Esophagus squamous epithelium (tissue), 5 donors: ENCODE measurements at places on chromosomes 11 and 22.

DNA sequence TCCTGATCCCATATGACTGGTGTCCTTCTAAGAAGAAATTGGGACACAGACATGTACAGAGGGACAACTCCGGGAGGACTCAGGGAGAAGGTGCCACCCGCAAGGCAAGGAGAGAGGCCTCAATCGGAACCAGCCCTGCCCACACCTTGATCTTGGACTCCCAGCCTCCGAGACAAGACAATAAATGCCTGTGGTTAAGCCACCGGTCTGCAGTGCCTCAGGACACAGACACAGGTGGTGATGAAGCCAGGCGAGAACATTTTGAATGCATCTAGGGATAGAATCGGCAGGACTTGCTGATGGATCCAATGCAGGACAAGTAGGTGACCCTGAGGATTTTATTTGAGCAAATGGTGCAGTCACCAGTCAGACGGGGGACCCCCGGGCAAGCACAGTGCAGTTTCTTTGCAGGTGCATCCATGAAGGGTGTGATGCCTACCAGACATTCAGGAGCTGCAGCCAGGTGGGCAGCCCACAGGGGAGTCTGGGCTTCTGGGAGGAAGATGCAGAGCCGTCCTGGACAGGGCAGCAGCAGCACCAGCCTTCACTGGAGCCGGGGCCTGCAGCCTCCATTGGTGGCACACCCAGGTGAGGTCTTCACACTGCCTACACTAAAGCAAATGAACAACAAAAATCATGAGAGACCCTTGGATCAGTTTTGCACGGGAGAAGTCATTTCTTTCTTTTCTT lies 20.2 kb upstream of the SEPTIN5 start:
- DNase-seq: no peak

- no peak for DNase-seq
Measured at GRCh38 chr11:21169639-21170038, 500.3 kb downstream of the NELL1 start.

- no peak for DNase-seq
Measured at GRCh38 chr22:47267513-47268282, 505.2 kb downstream of the TBC1D22A start.

GRCh38 chr22:32219026-32219425 lies 14.2 kb upstream of the RFPL2 start:
- DNase-seq: no peak

DNA sequence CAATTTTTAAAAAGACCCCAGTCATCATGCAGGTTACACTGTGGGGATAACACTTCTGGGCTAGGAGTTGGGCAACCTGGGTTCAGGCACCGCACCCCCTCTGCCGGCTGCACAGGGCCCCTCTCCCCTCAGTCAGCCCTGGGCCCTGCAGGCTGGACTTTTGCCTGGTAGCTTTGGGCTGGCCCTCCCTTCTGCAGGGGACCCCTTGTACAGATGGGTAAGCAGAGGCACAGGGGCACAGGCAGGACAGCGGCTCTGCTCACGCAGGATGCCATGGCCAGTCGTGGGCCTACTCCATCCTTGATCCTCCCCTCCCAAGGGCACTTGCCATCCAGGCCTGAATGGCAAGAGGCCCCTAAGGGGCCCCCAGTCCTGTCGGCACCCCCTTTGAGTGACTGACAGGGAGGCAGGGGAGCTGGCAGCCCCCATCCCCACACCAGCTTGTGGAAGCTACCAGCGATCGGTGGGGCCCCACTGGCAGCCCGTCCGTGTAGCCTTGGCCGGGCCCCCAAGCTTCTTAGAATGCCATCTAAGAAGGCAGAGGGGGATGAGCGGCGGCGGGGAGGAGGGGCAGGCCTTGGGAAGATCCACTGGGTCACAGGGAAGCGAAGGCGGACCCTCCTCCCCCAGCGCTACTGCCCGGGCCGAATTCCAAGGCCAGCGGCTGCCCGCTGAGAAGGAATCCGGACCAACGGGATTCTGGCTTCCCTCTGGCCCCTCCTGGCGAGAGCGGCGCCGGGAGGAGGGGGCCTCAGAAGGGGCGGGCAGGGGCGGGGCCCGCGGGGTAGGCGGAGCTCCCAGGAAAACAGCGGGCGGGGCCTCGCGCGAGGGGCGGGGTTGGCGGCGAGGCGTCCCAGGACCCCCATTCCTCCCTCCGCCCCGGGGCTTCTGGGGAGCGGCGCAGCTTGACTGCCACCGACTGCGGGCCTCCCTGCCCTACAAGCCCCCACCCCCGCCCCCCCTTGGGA lies 6.8 kb upstream of the CHKA start:
- no peak for DNase-seq

- no peak for DNase-seq
Measured at GRCh38 chr22:21739828-21740377, 4.3 kb upstream of the YPEL1 start.

DNA sequence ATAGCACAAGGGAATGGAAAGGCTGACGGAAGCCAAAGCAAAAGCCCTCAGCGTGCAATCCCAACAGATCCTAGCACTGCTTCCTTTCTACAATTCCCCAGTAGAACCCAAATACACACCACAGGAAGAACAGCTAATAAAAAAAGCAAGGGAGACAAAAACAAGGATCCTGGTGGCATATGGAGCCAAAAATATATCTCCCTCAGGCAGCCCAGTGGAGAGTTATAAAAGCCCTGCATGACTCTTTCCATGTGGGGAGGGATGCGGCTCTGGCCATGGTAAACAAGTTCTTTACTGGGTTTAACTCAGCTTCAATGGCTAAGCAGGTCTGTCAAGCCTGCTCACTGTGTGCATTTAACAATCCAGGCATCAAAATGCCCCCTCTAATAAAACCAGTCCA lies 88.1 kb downstream of the PIWIL4 start:
- DNase-seq: no peak

DNA sequence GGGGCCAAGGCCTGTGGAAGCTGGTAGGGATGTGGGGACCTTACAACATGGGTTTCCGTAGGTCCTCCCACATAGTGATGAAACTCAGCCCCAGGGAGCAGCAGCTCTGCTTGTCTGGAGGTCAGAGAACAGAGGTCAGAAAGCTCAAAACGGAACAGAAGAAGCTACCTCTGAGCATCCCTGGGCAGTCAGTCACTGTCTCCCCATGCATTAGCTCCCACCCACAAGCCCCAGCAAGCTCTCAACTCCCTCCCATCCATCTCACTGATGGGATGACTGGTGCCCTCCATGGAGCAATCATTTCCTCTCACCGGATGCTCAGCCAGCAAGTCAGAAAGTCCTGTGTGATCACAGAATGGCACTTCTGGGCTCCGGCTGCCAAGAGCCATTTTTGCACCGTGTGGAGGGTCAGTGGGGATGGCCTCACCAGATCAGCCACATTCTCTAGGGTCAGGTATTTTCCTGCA lies 1.9 kb downstream of the TPP1 start:
- DNase-seq: no peak

GRCh38 chr22:44357296-44357965 lies 44.7 kb upstream of the SHISAL1 start:
- DNase-seq: no peak

DNA sequence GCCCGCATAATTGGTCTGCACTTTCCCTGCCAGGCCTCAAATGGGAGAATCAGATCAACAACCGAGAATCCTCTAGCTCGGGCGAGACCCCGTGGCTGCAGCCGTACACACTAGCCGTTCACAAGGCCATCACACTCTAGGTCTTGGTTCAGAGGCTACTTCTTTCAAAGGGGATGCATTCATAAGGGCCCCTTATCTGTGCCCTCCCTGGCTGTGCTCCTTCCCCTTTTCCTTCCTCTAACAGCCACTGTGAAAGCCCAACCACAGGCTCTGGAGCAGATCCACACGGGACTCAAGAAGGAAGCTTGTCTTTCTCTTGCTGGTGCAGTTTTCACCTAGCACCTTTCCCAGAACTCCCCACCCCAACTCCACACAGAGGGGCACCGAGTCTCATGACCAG lies 24.5 kb downstream of the SMIM38 start:
- DNase-seq: no peak

DNA sequence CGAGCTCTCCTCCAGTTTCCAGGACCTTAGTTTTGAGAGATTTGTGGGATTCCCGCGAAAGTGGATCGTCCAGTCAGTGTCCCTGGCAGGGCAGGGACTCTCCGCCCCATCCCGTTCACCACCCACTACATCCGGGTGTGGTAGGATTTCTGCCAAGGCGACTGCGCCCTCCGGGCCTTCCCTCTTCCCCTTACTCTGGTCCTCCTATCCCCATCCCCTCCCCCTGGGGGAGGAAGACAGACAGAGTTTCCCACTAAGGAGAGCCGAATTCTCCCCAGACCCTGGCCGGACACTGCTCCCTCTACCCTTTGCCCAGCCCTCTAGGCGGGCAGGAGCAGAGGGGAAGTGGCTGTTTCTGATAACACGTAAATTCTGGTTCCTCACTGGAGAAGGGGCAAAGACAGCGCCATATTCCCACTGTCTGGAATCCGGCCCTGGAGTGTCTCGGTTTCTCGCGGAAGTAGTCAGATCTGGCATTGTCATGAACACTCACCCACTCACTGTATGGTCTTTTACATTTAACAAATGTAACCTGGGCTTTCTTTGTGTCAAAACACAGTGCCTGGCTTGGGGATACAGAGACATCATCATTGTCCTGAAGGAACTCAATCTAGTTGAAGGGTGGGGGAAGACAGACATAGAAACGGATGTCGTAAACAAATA lies 1.1 kb upstream of the NECTIN1 start:
- no peak for DNase-seq

GRCh38 chr11:114562166-114562916 lies 2.7 kb upstream of the NXPE1 start:
- no peak for DNase-seq

- no peak for DNase-seq
Measured at GRCh38 chr22:28172892-28173670, 254.0 kb upstream of the PITPNB start.

DNA sequence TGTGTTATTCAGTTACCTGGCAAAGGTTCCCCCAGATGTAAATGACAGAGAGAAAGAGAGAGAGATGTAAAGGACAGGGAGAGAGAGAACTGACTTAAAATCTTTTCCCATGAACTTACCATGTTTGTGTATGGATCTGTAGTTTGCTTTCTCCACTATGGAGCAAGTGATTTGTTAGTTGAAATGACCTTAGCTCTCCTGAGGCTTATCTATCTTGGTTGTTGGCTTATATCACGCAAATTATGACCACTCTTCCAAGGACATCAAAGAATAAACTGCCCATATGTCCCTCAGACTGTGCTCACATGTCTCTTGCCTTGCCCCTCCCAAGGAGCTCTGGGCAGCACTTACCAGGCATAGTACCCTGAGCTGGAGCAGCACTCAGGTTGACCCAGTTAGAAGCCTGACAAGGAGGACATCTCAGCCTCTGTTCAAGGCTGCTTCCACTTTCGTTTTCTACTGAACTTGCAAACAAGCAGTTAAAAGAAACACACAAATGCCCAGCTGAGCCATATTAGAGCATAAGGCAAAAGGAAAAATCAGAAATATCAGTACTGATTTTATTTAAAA lies 95.3 kb upstream of the RCN1 start:
- no peak for DNase-seq

DNA sequence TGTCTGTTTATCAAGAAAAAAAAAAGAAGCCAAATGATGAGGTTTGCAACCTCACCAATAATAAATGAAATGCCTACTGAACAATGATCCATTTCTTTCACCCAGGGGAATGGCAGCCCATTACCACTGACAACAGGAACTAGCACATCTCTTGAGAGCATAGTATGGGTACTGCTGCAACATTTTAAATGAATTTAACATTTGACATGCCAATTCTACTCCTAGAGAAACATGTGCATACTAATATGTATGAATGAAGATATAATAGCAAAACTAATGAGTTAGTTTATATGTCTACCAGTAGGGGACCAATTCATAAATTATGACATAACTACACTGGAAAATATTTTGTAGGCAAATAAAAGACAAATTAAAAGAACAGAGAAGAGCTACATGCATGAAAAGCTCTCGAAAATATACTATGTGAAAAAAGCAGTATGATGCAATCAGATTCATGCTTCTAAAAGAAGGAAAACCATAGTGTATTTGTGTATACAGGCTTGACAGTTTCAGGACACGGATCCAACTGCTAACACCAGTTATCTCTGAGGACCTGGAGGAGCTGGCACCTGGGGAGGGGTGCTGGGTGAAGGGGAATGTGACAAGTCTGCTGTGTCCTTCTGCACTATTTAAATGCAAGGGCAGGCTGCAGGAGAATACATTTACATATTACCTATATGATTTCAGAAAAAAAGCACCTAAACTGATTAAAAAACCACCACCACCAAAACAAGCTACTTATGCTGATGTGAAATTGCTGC lies 6.9 kb downstream of the SMCO4 start:
- DNase-seq: no peak

- no peak for DNase-seq
Measured at GRCh38 chr22:47996446-47996857, 1234.0 kb downstream of the TBC1D22A start.

- DNase-seq: no peak
Measured at GRCh38 chr11:66567787-66568123, 651 bp downstream of the CTSF start.

DNA sequence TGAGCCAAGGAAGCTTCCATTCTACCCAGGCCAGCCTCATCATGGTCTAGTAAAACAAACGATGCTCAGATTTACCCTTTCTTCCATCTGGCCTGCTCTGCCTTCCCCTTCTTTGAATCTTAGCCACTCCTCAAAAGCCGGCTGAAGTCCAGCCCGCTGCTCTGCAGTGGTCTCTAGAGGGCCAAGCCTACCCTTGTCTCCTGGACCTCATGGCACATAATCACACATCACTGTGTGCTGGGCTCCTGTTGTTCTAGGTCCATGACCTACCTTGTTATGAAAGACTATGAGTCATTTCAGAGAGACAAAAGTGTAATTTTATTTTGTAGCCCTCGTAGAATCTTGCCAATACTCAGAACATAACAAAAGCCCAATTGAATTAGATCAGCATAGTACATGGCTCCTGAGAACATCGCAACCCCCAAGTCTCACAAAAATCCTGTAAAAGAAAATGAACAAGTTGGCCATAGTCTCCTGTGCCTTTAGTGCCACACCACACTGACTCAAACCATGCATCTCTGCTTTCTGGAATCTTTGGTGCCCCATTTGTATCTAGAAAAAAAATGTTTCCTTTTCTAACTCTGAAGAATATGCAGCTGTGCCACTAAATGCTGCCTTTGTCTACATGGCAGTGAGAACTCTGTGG lies 192.7 kb downstream of the OPCML start:
- no peak for DNase-seq

DNA sequence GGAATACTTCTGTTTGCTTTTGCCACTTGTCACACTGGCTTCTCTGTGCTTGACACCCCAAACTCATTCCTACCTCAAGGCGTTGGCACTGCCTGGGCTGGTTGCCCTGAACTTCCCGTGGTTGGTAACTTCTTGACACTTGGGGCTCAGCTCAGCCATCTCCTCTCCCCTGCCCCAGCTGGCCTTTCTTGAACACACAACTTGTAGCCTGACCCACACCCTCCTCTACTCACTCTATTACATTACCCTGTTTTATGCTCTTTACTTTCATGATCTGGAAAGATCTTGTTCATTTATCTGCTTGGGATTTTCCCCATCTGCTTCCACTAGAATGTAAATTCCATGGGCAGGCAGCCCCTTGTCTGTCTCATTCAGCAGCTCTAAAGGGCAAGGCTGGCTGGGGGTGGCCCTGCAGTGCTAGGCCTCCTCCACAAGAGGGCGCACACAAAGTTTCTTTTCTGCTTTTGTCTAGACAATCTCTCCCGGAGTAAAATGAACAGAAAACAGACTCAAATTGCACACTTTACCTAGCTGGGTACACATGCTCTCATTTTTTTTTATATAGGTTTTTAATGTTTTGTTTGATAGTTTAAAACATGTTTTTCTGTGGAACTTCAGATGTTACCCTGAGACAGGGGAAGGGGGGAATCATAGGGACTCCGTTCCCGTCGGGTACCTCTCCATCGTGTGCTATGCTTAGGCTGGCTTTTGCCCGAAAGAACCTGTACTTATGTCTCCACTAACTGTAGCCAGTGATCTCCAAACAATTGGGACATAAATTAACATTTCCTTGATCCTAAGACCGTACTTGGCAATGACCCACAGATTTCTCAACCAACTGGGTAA lies 16.4 kb upstream of the MRGPRX2 start:
- no peak for DNase-seq
